ENCODE measurements at places on chromosomes 3 and 15.
A peak's percentile ranks its signal among the peaks of the same experiment; 100 is the strongest.

GRCh38 chr3:38005076-38006020 lies 14.8 kb downstream of the VILL start:
- DNase-seq: no peak

DNA sequence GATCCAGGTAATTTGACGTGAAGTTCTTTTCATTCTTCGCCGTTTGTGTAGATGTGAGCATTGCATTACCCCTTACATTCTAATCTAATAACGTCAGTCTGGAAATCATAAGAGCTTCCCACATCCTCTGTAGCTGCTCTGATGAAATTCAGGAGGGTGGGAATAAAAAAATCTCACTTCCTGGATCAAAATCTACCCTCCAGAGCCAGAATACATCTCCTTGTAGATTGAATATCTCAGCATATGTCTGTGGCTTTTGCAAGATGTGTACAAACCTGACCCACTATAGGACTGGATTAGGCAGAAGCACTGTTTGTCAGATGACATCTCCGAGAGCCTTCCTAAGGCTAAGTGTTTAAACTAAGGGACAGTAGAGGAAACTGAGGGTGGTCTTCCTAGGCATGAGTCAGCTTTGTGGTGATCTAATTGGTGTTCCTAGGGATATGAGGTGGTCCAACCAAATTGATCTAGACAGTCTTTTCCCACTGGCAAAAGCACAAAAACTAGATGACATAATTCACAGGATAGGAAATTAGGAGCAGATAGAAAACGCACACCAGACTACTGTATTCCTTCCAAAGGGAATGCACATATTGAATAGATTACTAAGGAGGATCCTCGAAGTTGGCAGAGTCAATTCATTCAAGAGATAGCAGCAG lies 216.3 kb upstream of the LRTM1 start:
- peak; percentile 64 for DNase-seq

DNA sequence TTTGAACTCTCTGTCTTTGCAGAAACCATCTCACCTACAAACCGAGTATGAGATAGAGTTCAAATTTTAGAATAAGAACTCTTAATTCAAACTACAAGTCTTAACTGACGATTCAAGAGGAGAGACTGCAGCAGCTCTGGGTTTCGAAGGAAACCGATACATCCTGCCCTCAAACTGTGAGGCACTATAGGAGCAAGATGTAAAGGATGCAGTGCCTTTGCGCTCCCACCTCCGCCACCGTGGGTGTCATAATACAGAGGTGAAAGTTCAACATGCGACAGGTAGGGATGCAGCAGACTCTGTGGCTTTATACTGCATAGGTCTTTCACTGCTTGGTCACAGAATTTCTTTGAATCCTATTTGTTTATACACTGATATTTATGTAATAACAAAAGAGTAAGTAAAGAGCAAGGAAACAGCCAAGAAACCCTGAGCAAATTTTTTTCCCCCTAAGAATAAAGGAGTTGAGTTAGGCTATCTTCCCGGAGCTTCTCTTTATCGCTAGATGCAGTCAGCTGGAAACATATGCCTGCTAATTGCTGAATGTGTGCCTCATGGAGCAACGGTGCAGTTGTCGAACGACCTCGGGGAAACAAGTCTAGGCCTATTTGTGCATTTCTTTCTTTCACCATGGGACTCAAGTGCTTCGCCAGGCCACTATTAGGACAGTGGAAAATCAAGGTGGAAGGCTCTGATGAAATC lies 1097.6 kb upstream of the CFAP20DC start:
- no peak for DNase-seq

- no peak for DNase-seq
These were observed 32.2 kb downstream of the GRIP2 start for GRCh38 chr3:14507757-14508504.

GRCh38 chr15:60660290-60661051 lies 181.5 kb upstream of the ICE2 start:
- DNase-seq: peak; percentile 79

DNA sequence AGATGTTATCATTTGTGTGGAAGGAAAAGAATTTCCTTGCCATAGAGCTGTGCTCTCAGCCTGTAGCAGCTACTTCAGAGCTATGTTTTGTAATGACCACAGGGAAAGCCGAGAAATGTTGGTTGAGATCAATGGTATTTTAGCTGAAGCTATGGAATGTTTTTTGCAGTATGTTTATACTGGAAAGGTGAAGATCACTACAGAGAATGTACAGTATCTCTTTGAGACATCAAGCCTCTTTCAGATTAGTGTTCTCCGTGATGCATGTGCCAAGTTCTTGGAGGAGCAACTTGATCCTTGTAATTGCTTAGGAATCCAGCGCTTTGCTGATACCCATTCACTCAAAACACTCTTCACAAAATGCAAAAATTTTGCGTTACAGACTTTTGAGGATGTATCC lies 15.1 kb downstream of the KLHL24 start:
- peak; percentile 33 for DNase-seq

GRCh38 chr3:57038466-57039164 lies 21.8 kb upstream of the SPATA12 start:
- DNase-seq: no peak

GRCh38 chr3:85796140-85796539 lies 837.4 kb downstream of the CADM2 start:
- no peak for DNase-seq

DNA sequence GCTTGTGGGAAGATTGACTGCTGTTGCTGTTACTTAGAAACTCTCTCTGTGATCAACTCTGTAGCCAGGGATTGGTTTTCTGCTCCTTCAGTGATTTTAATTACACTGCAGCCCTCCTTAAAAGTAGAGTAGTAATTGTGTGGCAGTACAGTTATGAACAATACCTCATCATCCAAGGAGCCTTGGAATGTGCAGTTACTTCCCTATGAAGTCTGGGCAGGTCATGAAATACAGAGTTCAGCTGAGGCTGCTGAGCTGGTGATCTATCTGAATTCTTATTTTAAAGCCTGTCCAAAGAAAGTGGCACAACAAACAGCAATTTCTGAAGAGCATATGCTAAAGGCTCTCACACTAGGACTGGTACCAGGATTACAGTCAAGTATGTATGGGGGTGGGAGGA lies 37.4 kb upstream of the MRPL3 start:
- DNase-seq: no peak

GRCh38 chr3:66256806-66257205 lies 36.0 kb downstream of the SLC25A26 start:
- no peak for DNase-seq

DNA sequence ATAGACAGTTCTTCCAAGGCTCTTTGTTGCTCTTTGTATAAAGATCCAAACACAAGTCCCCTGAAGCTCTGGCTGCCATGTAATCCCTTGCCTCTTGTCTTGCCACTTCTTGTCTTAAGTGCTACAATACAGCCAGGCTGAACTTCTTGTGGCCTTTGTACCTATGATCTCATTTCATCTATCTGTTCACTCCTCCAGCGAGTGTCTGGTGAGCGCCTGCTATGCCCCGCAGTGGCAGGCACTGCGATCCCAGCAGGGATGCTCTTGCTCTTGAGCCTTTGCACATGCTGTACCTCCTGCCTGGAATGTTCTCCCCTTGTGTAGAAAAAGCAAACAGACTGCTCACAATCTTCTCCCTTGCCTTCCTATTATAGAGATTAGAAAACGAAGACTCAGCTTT lies 81.9 kb upstream of the ADPGK start:
- no peak for DNase-seq

DNA sequence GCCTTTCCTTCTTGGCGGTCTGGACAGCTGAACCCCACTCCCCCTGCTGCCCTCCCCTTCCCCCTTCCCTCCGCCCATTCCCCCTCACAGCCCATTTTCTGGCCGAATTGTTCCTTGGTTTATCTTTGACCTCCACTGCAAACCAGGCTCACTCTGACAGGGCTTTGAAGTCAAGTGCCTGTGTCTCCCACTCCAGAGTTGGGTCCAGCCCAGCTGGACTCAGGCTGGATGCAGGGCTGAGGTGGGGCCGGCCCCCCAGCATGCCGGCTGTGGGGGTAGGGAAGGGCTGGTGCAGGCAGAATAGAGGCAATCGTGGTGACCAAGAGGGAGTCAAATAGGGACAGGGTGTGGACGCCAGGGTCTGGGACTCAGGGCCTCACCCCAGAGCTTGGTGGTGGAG lies 57.0 kb upstream of the MRPS22 start:
- no peak for DNase-seq

DNA sequence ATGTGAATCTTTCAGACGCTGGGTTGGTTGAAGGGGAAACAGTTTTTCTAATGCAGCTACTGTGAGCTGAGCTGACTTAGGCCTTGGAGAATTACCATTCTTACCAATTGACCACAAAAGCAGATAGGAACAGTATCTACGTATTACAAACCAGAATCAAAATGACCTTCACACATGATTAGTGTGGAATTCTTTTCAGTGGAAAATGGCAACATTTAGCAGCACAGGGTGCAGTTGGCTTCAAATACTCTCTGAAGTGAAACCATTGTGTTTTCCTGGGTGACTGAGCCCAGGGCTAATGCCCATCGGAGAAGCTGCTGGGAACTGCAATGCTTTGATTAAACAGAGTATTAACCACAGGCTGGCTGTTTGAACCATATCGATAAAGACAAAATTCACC lies 40.2 kb upstream of the GOLGA8J start:
- peak; percentile 37 for DNase-seq

DNA sequence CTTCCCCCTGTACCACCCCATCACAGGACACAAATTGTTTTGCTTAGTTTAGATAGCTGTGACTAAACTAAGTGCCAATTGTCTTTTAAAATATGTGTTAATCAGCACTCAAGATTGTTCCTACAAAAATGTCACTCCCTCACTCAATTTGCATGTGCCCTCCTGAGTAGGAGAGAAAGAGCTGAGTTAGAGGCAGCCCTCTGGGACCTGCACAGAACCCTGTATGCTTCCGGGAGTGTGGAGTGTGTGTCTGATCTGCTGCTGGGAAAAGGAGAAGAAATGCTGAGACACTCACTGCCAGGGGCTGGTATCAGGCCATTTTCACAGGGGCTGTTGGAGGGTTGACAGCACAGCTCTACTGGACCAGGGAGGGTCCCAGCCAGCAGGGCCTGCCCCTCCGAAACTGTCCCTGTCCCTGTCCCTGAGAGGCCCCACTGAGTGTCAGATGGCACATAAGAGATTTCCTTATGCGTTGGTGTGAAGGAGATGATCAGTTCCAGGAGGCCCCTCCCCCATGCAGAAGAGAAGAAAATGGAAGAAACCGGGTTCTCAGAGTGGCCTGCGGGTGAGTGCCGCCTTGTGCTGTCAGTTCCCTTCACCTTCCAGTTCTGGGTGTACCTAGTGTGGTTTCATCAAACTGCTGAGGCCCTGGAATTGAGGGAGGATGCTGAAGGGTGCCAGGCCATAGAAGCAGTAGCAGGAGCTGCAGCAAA lies 3.9 kb upstream of the B3GNT5 start:
- no peak for DNase-seq

DNA sequence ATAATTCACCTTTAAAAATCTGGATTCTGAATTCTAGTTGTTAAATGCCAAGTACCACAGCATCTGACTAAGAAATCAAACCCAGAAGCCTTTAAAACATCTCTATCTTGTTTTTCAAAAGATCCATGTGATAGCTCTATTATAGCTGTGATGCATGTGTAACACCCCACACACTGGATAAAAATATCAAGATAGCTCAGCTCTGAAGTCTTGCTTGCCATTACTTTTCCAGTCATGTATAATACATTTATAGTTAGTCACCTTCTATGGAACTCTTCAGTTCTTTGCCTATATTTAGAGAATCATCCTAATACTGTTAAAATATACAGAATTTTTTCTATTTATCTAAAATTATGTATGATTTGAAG lies 11.6 kb downstream of the ARPP19 start:
- DNase-seq: no peak

GRCh38 chr3:169453256-169454059 lies 210.1 kb downstream of the MECOM start:
- DNase-seq: no peak

- DNase-seq: peak; percentile 18
These were observed 482.4 kb upstream of the SGO1 start for GRCh38 chr3:20668411-20668810.

DNA sequence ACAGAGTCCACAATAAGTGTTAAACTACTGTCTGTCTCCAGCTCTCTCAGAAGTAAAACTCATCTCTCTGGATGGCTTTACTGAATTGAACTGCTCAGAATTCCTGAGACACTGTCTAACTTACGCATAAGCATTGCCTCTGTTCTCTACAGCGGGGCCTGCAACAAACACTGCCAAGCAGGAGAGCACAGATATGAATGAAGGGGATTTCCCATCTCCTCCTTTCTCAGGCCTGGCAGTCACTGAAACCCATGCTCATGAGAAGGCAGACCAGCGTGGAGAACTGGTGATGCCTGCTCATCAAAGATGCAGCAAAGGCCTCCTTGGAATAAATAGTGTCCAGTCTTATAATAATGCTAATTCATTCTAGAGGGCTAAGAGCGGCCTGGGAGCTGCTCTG lies 10.3 kb downstream of the RASGRP1 start:
- no peak for DNase-seq

DNA sequence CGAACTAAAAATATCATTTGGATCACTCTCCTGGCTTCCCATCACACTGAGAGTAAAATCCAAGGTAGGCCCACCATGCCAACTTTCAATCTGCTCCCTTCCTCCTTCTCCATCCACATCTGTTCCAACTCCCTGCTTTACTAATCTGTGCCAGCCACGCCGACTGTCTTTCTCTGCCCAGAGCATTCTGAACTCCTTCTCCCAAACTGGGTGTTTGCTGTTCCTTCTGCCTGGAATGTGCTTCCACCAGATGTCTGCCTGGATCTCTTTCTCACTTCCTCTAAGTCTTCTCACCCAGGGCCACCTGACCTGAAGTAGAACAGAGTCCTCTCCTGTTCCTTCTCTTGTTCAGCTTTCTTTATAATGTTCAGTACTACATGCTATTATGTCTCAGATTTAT lies 5.6 kb upstream of the ARL8B start:
- no peak for DNase-seq

GRCh38 chr3:43371494-43371893 lies 85.2 kb downstream of the SNRK start:
- DNase-seq: no peak

DNA sequence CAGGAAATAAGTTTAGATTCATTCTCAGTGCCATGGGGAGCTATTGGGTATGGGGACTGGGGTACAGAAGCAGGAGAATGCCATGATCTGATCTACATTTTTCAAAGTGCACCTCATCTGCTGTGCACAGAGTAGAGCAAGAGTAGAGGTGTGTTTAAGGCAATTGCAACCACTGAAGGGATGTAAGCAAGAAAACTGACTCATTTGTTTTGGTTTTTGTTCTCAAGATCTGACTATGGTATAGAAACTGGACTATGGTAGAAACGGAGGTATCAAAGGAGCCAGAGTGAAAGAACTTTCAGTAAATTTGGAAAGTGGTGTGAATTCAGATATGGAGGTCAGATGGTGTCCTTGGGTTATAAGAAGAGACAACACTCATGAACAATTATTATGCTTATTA lies 86.2 kb upstream of the CMSS1 start:
- DNase-seq: no peak
